ENCODE measurements at places on chromosomes 2 and 18.

- DNase-seq: peak; percentile 39
Measured at GRCh38 chr2:68943581-68944568, 8.8 kb downstream of the GKN2 start.

DNA sequence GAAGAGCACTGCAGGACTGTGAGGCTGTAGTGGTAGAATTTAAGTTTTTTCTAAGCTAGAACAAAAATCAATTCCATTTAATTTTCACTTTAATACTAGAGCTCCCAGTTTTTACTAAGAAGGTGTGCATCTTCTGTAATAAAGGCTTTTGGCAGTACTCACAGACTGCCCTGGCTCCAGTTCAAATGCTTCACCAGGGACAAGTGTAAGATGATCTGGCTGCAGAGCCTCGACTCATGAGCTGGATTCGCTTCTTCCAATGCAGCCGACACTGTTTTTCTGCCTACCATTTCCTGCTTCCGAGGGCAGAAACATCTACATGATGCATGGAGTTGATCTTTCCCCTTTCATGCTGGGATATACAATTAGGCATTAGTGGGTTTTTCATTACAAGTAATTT, 87.0 kb downstream of the FARSB start:
- DNase-seq: peak; percentile 39

GRCh38 chr18:74825460-74825859, 227.8 kb downstream of the ZNF407 start:
- DNase-seq: no peak

DNA sequence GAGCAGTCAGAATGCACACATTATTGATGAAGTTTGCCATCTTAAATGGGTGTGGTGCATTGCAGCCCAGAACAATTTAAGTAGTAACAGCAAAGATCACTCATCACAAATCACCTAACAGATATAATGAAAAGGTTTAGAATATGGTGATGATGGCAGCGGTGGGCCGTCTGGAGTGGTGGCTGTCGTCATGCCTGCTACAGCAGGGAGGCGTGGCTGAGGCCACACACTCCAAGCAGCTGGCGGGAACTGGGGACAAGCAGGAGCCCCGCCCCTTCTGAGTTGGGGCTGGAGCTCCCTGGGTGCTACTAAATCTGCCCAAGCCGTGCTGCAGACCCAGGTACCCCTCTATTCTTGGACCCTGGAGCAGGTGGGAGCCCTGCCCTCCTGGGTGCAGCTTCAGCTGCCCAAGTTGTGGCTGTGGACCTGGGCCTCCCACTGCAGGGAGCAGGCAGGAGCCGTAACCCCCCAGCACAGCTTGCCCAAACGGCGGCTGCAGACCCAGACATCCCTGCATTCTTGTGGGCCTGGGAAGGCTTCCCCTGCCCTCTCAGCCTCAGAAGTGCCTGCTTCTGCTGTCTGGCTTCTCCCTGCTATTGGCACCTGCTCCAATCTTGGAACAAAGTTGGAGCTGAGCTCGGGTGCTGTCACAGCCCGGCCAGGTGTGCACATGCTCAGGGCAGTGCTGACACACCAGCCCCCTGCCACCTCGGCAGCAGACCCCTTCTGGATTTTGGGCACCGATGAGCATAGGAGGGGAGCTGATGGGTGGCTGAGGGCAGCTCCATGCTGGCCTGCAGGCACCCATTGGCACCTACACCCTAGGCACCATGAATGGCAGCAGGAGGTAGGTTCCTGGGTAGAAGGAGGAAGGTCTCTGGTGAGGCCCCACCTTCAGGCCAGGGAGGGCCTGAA, 149.3 kb downstream of the EHBP1 start:
- no peak for DNase-seq

DNA sequence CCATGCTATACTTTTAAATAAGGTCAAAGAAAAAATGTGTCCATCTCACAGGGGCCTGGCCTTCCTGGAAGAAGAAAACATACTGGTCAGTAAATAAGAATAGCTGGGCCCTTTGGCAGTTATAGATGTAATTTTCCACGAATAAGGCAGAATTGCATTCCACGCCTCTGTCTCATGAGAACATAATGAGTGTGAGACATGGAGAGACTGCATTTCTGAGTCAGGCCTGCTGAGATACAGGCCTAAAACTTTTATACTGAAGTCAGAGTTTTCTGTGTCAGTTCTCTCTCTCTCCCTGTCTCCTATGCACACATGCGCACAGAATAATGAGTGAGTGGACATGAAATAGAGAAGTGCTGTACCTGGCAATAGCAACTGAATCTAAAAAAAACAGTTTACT, 20.4 kb upstream of the IL1R1 start:
- DNase-seq: no peak

DNA sequence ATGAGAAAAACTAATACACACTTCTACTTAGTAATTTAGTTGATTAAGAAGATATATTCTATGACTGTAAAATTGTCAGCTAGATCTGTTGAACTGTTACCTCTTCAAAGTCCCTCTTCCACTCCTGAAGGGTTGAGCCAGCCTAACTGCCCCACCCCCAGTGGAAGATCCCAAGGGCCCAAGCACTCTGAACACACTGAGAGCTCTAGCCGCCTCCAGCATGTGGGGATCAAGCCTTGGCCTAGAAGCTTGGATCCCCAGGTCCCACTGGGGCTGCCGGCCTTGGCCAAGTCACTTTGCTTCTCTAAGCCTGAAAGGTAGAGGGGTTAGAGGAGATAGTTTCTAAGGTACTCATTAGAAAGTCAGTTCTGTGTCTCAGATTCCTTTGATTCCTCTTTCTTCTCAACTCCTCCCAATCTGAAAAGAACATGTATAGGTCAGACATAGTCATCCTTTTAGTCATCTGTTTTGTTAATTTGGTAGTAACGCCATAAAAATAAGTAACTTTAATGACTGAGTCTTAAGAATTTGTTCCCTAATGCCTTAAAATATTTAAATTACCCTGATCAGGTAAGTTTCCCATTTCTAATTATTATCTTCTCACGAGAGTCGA, 5.6 kb downstream of the CPSF3 start:
- no peak for DNase-seq

- DNase-seq: no peak
Measured at GRCh38 chr2:217075268-217076057, 215.6 kb upstream of the TNP1 start.

GRCh38 chr2:195447323-195447975, 209.6 kb upstream of the SLC39A10 start:
- no peak for DNase-seq

- DNase-seq: no peak
Measured at GRCh38 chr2:78614726-78615125, 410.8 kb upstream of the REG3G start.

GRCh38 chr18:23238651-23239349, 103.5 kb downstream of the CABLES1 start:
- DNase-seq: no peak

- no peak for DNase-seq
Measured at GRCh38 chr2:26974352-26974751, 3.9 kb downstream of the MAPRE3 start.

DNA sequence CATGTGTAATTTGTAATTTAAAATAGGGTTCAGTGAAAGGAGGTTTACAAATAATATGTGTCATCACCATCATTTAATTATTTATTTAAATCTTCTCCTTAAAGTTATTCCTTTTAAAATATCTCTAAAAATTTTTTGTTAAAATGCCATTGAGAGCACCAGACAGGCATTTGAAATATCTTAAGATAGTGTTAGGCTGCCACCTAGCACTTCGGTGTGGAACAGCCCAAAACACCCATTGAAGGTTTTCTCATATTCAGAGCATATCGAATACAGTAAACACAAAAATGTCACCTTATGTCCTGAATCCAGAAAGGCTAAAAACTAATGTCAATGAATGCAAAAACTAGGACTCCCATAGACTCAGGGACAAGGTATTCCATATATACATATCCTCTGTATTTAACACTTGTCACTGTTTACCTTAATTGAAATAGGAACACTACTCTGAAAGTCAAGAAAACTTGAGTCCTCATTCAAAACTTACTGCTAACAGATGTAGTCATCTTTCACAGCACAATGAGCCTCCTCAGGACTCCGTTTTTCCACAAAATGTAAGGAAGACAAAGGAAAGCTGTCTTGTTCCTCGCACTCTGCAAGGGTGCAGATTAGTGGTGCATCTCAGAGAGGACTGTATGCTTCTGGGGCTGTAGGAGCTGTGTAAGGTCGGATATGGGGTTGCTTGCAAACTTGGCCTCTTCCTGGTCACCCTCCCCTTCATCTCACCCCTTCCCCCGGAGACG, 329.5 kb downstream of the PAX3 start:
- peak; percentile 9 for DNase-seq
